ENCODE measurements at places on chromosomes 13 and 19.

DNA sequence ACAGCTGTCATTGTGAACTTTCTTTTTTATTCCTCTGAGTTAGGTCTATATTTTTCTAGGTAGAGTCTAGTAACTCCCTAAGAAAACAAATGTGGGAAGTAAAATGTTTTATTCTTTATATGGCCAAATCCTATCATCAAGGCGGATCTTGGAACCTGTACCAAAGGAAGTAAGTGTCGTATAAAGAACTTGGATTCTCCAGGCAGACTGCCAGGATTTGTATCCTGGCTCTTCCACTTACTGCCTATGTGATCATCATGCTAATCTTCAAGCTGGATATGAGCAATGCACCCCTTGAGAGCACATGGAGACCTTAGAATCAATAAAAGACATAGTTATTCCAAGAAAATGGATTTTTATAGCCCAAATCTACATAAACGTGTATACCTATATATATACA, 286.5 kb downstream of the PCDH17 start:
- no peak for DNase-seq

- DNase-seq = peak; percentile 72
Observed at GRCh38 chr19:27793128-27793643, 1419.8 kb downstream of the UQCRFS1 start.

GRCh38 chr19:15935167-15935702, 906 bp upstream of the CYP4F11 start:
- DNase-seq = no peak

- DNase-seq = no peak
Observed at GRCh38 chr13:32036126-32036695, 4.6 kb downstream of the FRY start.

- no peak for DNase-seq
Observed at GRCh38 chr19:13929340-13929739, 8.9 kb downstream of the PODNL1 start.

GRCh38 chr13:59424661-59425060, 739.1 kb downstream of the DIAPH3 start:
- DNase-seq = no peak

DNA sequence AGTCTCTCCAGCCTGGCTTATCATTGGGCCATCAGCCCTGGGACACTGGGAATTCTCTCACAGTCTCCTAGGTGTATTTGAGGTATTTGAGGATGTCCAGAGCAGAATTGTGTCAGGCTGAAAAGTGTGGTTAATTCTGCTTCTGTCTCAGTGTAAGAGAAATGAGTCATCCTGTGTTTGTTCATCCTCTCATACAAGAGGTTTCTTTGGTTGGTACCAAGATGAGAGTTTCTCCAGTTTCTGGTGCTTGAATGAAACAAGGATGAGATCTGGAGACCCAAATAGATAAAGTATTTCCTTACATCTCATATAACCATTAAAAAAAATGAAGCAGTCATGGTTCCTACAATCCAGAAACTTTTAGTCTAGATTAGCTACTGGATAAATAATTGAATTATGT, 7.7 kb downstream of the ZNF253 start:
- DNase-seq = no peak

GRCh38 chr19:4327877-4328242, 10.8 kb downstream of the STAP2 start:
- DNase-seq = no peak

DNA sequence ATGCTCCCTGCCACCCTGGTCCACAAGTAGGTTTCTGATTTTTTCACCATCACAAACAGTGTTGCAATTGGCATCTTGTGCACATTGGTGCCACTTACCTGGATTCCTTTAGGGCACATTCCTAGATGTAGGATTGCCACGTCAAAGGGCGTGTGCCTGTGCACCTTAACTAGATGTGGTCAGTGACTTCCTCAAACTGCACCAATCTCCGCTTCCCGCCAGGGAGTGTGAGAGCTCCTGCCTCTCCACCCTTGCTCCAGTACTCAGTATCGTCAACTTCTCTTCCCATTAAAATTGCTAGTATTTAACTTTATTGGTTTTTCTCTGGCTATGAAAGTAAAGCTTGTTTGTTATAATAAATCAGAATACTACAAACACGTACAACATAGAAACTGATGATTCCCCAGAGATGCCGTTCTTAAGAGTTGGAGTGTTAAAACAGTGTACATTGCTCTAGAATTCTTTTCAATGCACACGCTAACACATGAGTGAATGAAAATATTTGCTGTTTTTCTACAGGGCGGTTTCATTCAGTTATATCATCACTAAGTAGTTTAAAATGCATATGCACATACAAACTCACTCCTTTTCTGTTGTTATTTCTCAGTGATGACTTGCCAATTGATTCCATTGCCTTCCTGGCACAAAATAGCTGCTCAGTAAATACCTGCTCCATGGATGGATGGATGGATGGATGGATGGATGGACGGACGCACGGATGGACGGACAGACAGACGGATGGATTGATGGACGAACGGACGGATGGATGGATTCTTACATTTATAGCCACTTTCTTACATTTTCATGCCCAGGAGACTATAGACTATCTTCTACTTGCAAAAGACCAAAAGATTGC, 23.4 kb downstream of the CCNE1 start:
- DNase-seq = no peak

- no peak for DNase-seq
Observed at GRCh38 chr13:31038834-31039552, 106.5 kb downstream of the TEX26 start.

- no peak for DNase-seq
Observed at GRCh38 chr13:95032121-95032520, 269.1 kb downstream of the ABCC4 start.

GRCh38 chr13:84025824-84026223, 143.6 kb upstream of the SLITRK1 start:
- DNase-seq = no peak

GRCh38 chr13:29767006-29767405, 83.4 kb downstream of the UBL3 start:
- no peak for DNase-seq

- no peak for DNase-seq
Observed at GRCh38 chr13:68023838-68024581, 793.9 kb upstream of the PCDH9 start.

GRCh38 chr13:90898811-90899210, 448.7 kb upstream of the MIR17HG start:
- DNase-seq = no peak

DNA sequence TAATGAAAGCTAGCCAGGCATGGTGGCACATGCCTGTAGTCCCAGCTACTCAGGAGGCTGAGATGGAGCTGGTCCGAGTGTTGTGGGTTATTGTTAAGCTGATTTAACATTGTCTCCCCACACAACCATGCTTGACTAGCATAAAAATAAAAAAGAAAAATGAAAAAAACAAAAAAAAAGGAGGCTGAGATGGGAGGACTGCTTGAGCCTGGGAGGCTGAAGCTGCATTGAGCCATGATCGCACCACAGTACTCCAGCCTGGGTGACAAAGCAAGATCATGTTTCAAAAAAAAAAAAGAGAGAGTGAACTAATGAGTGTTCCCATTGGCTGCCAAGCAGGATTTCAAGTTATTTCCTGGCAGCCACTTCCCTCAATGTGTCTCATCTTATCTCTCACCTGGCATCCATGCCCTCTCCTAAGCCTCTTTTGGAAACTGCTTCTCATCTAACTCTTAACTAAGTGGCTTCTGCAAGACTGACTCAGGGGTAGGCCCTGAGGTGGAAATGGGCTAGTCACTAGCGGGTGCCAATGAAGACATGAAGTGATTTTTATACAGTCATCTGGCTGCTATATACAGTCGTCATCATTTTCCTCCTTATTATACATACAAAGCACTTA, 4.9 kb downstream of the THAP8 start:
- DNase-seq = no peak

GRCh38 chr13:29532821-29533220, 62.7 kb downstream of the SLC7A1 start:
- no peak for DNase-seq

GRCh38 chr19:48806818-48807589, 3.8 kb downstream of the BCAT2 start:
- DNase-seq = peak; percentile 45

DNA sequence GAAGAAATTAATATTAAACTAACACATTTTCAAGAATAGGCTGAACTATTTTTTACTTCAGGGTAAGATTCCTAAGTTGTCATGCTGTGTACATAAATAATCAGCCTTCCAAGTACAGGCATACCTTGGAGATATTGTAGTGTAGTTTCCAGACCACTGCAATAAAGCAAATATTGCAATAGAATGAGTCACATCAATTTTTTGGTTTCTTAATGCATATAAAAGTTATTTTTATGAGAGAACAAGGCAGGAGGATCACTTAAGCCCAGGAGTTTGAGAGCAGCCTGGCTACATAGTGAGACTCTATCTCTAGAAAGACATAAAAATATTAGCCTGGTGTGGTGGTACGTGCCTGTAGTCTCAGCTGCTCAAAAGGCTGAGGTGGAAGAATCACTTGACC, 511.5 kb downstream of the UQCRFS1 start:
- no peak for DNase-seq

DNA sequence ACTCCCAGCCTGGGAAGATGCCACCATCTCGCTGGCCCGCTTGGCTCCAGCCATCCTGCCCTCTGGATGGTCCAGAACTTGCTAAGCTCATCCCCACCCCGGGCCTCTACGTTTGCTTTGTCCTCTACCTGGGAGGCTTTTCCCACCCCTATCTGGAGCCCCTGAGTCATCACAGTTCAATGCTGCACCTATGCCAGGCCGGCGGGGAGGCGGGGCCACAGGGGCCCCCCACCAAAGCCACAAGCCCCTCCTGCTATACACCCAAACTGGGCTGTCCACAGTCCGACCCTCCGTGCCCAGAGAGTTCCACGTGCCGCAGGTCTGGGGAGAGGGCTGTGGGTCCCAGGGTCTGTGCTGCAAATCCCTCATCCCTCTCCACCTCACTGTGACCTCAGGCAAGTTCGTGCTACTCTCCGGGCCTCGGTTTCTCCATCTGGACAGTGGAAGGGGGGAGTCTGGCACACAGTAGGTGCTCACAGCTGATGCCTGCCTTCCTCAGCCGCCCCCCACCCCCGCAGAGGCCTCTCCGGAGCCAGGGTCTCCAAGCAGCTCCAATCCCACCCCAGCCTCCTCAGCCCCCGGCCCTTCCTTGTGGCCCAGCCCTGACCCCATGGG, 1.9 kb upstream of the TCF3 start:
- no peak for DNase-seq

DNA sequence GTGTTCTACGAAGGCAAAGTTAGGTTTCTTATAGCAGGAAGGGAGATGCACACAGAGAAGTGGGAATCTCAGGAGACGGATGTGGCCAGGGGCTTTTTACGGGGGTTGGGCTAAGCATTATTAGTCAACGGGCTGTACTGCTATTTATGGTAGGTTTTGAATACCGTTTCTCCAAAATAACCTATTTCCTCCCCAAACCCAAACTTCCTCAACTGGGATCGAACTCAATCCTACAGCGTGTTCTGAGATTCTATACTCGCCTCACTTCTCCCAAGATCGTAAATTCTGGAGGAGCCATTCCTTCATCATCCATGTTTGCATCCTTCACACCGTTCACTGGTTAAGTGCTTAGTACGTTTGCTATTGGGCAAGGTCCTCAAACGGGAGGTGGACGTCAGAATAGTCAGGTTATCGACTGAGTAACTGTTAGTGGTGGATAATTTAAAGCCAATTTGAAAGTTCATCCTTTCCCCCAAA, 1.2 kb upstream of the TRIM13 start:
- DNase-seq = no peak

DNA sequence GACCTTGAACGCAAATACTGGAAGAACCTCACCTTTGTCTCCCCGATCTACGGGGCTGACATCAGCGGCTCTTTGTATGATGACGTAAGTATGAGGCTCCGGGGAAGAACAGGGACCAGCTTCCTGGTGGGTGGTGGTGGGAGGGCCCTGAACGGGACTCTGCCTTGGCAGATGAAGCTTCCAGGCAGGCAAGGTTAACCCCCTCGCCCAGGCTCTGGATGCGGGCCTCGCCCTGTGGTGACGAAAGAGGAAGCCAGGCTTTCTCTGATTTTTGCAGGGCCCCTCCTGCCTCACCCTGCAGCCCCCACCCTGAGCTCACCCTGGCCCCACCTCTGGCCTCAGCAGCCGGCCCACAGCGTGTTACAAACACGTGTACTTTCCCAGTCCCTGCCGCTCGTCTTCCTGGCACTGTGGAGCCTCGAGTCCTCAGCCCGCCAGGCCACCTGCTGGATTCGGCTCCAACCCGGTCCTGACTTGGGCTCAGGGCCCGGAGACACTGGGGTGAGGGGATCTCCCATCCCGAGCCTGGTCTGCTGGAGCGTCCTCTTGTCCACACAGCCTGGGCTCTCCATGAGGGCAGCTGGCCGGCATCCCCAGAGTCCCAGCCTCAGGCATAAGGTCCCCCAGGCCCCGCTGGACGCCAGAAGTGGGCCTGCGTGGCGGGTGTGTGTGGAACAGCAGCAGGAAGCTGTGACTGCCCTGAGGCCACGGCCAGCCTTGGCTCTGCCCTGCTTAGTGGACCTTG, 72.4 kb downstream of the KDM4B start:
- DNase-seq = no peak

Data from dermis microvascular lymphatic vessel endothelial cell (primary cell).